ENCODE measurements at places on chromosomes 1 and 21. TPM values are rescaled to one million over a fixed set of nuclear protein-coding genes. Genes with fewer than 3 reads are reported as not detected.

Gene PHLDA3
- total RNA-seq = 29.3 TPM

Gene ORC1
- total RNA-seq = 3.3 TPM

GRCh38 chr21:27519361-27519760 is 552.5 kb upstream of the ADAMTS5 start:
- DNase-seq = peak; percentile 95

- DNase-seq = peak; percentile 65
These were observed 61.1 kb downstream of the TOMM20 start for GRCh38 chr1:235067396-235068157.

DNA sequence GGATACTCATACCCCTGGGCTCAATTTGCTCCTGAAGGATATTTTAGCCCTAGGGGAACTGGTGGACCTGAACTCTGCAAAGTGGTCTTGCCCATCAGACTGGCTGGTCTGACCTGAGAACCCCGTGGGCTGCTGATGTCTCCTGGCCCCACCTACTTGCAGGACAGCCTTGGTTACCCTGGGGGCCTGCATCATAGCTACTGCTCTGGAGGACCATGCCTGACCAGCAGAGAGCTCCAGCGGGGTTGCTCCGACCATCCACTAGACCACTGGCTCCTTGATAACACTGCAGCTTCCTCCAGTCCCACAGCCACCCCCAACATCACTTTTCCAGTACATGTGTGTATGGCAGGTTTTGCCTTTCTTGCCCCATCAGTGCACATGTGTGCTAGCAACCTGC is 331.6 kb upstream of the BRINP3 start:
- DNase-seq = no peak
